ENCODE measurements at places on chromosomes 12 and 14. TPM values are rescaled to one million over a fixed set of nuclear protein-coding genes. Genes with fewer than 3 reads are reported as not detected.

DNA sequence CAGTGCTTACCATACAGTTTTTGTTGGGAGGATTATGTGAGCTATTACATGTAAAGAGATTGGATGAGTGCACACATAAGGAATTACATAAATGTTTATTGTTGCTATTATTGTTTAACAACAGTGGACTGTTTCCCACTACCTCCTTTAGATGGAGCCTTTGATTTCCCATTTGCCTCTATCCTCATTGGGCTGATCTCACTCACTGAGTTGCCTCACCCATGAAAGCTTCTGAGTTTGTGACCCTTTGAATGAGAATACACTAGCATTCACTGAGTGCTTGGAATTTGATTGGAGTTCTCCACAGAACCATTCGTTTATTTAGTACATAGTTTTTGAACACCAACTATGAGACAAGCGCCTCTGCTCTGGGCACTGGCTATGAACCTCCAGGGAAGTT, 121.0 kb downstream of the HELB start:
- H3K4me1 ChIP-seq, result no peaks in the 10 kb centered on the region
- DNase-seq, result no peak
- no peaks in the 10 kb centered on the region for H3K27me3 ChIP-seq
- H3K36me3 ChIP-seq, result no peaks in the 10 kb centered on the region

DNA sequence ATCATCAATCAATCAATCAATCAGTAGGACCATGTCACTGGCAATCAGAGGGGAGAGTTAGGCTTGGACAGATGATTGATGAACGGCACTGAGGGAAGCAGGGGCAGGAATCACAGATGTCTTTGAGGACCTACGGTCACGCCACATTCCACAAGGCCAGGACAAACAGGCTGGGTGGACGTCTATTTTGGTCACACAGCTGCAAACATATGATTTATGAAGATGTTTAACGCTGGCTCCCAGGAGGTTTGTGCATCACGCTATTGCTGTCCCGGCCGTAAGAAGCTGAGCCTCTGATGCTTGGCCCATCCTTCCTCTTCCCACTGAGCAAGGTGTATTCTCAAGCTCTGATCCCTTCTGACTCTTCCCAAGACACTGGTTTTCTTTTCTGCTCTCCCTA, 160.8 kb downstream of the FOXN3 start:
- H3K4me1 ChIP-seq, result no peaks in the 10 kb centered on the region
- H3K27me3 ChIP-seq, result no peaks in the 10 kb centered on the region
- H3K36me3 ChIP-seq, result no peaks in the 10 kb centered on the region
- no peak overlapping the region for H3K27ac ChIP-seq
- no peak overlapping the region for H3K4me3 ChIP-seq

DNA sequence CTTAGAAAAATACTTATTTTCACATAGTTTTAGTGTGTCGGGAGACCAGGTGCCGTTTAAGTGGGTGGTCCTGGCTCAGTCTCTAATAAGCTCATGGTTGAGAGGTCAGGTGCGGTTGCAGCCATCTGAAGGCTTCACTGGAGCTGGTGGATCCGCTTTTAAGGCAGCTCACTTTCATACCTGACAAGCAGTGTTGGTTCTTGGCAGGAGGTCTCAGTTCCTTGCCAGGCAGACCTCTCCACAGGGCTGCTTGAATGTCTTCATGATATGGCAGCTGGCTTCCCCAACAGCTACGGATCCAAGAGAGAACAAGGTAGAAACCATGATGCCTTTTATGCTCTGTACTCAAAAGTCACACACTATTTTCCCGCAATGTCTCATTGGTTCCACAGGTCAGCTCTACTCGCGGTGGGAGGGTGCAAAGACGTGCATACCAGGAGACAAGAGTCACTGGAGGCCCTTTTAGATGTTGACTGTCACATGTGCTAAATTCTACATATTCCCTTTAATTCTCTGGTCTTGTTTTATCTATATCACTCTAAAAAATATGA, 8.0 kb upstream of the ZDHHC17 start:
- H3K27me3 ChIP-seq, result no peaks in the 10 kb centered on the region
- no peak overlapping the region for H3K27ac ChIP-seq
- no peaks in the 10 kb centered on the region for H3K4me1 ChIP-seq
- no peak for DNase-seq
- no peak overlapping the region for H3K4me3 ChIP-seq

DNA sequence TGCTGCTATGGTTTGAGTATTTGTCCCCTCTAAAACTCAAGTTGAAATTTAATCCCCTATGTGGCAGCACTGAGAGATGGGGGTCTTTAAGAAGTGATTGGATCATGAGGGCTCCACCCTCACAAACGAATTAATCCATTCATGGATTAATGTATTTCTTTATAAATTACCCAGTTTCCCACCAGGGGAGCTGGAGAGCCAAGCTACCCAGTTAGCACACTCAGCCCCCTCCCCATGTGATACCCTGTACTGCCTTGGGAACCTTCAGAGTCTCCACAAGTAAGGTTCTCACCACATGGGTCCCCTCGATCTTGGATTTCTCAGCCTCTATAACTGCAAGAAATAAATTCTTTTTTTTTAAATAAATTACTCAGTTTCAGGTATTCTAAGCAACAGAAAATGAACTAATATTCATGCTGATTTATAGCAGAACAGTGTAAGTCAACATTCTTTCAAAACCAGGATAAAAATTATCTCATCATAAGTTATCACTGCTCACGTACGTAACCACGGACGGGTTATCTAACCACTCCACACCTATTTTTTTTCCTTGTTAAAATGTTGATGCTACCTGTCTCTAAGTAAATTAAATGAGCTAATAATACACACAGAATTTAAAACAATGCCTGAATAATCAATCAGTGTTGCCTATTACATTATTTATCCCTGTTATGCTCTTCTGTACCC, 3.6 kb downstream of the NAP1L1 start:
- H3K27me3 ChIP-seq, result no peaks in the 10 kb centered on the region
- DNase-seq, result peak; percentile 18
- no peak overlapping the region for H3K4me3 ChIP-seq
- H3K36me3 ChIP-seq, result peaks cover 49% of the 10 kb centered on the region
- no peak overlapping the region for H3K27ac ChIP-seq

DNA sequence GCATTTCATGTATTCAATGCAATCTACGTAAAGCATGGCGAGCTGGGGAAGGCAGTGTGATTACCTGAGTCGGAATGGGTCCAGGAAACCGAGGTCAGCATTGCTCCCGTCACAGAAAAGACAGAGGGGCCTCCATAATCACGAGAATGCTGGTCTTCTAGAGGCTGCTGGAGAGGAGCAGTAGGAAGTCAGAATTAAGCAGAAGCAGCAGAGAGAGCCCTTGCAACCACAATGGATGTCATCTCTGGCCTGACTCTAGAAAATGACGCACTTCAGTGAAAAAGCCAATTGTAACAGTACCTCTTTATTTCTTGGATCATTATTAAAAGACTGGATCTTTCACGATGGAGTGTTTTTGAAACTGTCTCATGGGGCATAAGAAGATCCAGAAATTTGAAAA, 69.5 kb upstream of the FOXN3 start:
- no peaks in the 10 kb centered on the region for H3K36me3 ChIP-seq
- H3K27me3 ChIP-seq, result no peaks in the 10 kb centered on the region
- H3K27ac ChIP-seq, result no peak overlapping the region

Gene GPR84
- total RNA-seq, result not detected

- DNase-seq, result no peak
- H3K4me1 ChIP-seq, result peaks cover 57% of the 10 kb centered on the region
- no peak overlapping the region for H3K4me3 ChIP-seq
- no peaks in the 10 kb centered on the region for H3K27me3 ChIP-seq
- peaks cover 6% of the 10 kb centered on the region for H3K36me3 ChIP-seq
Observed at GRCh38 chr12:57892232-57892972, 45.9 kb upstream of the CTDSP2 start.

Gene GPRC5D
- not detected for total RNA-seq

DNA sequence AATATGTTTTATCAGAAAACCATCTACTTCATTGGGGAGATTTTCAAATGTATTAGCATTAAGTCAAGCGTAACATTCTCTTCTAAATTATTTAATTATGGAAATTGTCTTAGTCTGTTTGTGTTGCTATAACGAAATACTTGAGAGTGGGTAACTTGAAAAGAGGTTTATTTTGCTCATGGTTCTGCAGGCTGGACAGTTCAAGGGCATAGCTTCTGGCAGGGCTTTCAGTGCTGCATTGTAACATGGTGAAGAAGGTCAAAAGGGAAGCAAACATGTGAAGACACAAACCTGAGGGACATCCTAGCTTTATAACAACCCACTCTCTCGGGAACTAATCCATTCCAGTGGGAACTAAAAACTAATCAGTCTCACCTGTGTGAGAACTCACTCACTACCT, 84.3 kb upstream of the TMPO start:
- peaks cover 11% of the 10 kb centered on the region for H3K27me3 ChIP-seq
- H3K4me3 ChIP-seq, result no peak overlapping the region
- no peak overlapping the region for H3K27ac ChIP-seq
- no peaks in the 10 kb centered on the region for H3K4me1 ChIP-seq
- no peak for DNase-seq
- H3K36me3 ChIP-seq, result no peaks in the 10 kb centered on the region

DNA sequence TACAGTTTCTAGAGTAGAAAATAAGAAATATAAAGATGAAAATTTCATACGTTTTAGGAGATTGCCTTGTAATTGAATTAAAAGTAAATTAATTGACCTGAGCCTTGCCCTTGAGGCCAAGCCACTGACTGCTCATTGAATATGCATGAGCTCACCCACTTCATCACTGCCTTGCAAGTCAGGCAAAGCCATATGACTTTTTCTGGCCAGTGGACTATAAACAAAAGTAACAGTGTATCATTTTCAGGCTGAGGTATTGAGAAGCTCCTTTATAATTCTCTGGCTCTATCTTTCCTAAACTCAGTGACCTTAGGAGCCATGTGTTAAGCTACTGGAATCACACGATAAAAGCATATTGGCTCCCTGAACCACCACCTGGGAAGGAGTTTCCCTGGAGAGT, 369.3 kb downstream of the NUAK1 start:
- no peak overlapping the region for H3K4me3 ChIP-seq
- no peaks in the 10 kb centered on the region for H3K4me1 ChIP-seq
- H3K27ac ChIP-seq, result no peak overlapping the region
- H3K27me3 ChIP-seq, result peaks cover 25% of the 10 kb centered on the region

GRCh38 chr12:107978641-107979040, 150.4 kb upstream of the WSCD2 start:
- H3K27ac ChIP-seq, result no peak overlapping the region
- H3K27me3 ChIP-seq, result peaks cover 12% of the 10 kb centered on the region
- no peak for DNase-seq
- no peaks in the 10 kb centered on the region for H3K36me3 ChIP-seq

- peak; percentile 71 for DNase-seq
- peaks cover 36% of the 10 kb centered on the region for H3K4me1 ChIP-seq
- peak overlapping the region; percentile 77 for H3K27ac ChIP-seq
- no peaks in the 10 kb centered on the region for H3K27me3 ChIP-seq
Observed at GRCh38 chr12:89525305-89525823, 483 bp downstream of the POC1B start.

Gene USP15
- total RNA-seq, result 66.1 TPM

Gene TMED8
- total RNA-seq, result 10.4 TPM

DNA sequence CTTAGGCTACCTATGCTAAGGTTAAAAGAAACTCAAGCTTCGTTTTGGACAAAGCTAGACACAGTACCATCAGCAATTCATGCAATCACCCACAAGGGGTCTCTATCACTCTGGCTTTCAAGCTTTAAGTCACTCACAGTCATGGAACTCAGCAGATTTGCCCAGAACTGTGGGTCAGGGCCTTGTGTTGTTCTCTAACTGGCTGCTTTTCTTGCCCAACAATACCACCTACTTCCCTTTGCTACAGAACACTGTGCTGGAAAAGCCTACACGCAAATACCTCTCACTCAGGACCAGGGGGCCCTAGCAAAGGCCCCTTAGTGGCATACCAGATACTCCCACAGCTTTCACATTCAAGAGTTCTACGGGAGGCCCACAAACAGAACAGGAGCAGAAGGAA, 9.1 kb downstream of the NEMP1 start:
- no peak overlapping the region for H3K4me3 ChIP-seq
- H3K27me3 ChIP-seq, result no peaks in the 10 kb centered on the region
- peaks cover 10% of the 10 kb centered on the region for H3K36me3 ChIP-seq
- no peak overlapping the region for H3K27ac ChIP-seq

DNA sequence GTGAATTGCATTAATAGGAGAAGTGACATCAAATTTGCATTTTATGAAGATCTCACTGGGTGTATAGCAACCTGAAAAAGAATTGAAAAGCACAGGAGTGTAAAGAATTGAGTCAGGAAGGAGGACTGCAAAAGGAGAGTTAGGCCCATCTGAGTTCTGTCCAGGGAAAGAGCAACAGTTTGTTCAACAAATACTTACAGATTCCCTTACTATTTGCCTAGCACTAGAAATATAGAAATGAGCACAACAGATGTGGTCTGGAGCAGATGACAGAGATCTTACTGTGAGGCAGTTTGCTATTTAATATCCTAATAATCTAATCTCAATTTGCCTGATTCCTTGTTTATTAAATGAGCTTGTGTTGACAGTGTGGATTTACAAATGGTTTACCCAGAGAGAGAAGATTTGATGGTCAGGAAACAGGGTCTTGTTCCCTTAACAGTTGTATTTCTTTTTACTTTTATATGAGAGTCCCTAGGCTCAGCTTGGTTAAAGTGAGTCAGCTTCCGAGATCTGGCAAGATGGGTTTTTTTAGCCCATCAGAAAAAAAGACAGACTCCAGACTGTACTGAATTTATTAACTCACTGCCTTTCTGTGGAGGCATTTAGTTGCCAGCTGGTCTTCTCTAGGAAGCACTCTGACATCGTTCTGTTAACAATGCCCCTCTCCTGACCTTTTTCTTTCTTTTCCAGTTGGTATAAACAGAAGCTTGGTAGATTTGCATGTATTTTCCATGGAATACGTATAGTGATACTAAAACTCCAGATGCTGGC, 229.7 kb downstream of the TTC6 start:
- H3K4me1 ChIP-seq, result peaks cover 12% of the 10 kb centered on the region
- H3K4me3 ChIP-seq, result no peak overlapping the region
- H3K36me3 ChIP-seq, result no peaks in the 10 kb centered on the region
- no peak for DNase-seq

DNA sequence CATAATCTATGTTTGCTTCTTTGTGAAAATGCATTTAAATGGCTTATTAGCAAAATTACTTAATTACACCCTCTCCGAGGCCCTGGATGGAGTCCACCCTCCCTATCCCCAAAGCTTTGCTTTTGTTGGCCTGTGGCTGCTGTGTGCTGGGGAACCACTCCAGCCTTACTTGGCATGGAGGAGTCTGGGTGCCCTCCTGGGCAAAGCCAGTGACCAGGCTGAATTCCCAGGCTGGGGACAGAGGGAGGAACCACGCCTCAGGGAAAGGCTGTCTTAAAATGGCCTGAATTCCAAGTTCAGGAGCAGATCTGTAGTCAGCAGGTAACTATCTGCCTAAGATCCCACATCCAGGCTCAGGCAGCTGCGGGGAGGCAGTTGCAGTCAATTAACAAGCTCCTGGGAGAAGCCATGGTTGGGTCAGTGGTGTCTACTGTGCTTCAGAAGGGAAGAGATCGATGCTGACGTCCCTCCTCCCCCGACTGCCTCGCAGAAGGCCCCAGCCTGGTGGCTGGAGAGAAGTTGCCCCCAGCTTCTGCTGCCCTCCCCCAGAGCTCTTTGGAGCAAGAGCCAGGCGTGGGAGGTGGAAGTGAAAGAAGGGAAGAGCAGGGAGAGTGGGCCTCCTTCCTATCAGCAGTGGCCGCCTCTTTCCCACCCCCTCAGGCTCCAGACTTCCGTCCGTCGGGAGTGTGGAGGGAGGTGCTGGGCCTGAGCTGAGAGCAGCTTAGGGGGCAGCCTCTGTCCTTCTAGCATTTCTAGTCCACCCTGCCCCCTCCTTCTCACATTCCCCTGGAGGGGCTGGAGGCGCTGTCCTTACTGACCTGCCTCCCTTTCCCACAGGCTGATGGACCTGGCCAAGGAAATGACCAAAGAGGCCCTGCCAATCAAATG, 11.3 kb downstream of the VASH1 start:
- H3K4me1 ChIP-seq, result no peaks in the 10 kb centered on the region
- no peak overlapping the region for H3K4me3 ChIP-seq
- no peak for DNase-seq

Measured in Calu3 (cell line).